WTC11 (cell line): ENCODE measurements at places on chromosomes 7 and 10.
A peak's percentile ranks its signal among the peaks of the same experiment; 100 is the strongest.

- H3K36me3 ChIP-seq: peaks cover 40% of the 10 kb centered on the region
- no peak overlapping the region for H3K4me3 ChIP-seq
- H3K4me1 ChIP-seq: peaks cover 45% of the 10 kb centered on the region
- peak overlapping the region; percentile 39 for H3K27ac ChIP-seq
Observed at GRCh38 chr7:7221599-7222038, 39.3 kb downstream of the C1GALT1 start.

GRCh38 chr10:72081772-72082590 is 6.4 kb downstream of the SPOCK2 start:
- no peak for DNase-seq
- no peak overlapping the region for H3K4me3 ChIP-seq
- no peaks in the 10 kb centered on the region for H3K36me3 ChIP-seq

- H3K4me1 ChIP-seq: no peaks in the 10 kb centered on the region
- H3K4me3 ChIP-seq: no peak overlapping the region
- H3K27me3 ChIP-seq: no peaks in the 10 kb centered on the region; the same call in 1 of the 2 replicates
- no peaks in the 10 kb centered on the region for H3K36me3 ChIP-seq
- no peak overlapping the region for H3K27ac ChIP-seq
- DNase-seq: no peak
Observed at GRCh38 chr7:113722006-113722405, 196.8 kb downstream of the PPP1R3A start.

DNA sequence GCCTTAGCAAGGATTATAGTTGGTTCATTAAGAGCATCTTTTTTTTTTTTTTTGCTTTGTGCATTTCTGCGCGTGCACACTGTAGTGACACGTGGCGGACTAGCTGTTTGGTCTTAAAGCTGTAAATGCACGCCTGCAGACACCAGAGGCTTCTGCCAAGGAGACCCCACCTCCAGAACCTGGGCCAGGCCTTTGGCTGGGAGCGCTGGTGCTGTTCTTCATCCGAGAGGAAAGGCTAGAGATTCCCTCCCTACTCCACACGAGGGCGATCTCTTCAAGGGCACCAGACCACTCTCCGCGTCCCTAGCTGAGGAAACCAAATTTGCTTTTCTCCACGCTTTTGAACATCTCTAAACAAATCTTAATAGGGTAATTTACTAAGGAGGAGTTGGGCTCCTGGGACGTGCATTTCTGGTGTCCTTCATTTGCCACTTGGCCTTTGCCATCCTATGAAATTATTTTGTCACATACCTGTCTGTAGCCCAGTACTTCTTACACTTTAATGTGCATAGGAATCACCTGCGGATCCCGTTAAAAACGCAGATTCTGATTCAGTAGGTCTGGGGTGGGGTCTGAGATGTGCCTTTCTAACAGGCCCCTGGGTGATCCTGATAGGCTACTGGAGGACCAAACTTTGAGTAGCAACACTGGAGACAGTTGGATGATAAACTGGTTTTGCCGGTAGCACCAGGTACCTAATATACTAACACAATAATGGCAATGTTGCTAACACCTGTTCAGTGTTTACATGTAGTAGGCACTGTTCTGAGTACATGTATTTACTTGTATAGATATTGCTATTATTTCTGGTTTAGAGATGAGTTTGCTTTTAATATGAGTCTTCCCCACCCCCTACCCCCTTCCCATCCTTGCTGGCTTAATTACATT is 1.3 kb upstream of the SLC26A5 start:
- peaks cover 4% of the 10 kb centered on the region for H3K36me3 ChIP-seq
- peaks cover 20% of the 10 kb centered on the region for H3K4me1 ChIP-seq
- H3K4me3 ChIP-seq: no peak overlapping the region
- peak; percentile 76 for DNase-seq
- H3K27ac ChIP-seq: no peak overlapping the region
- H3K27me3 ChIP-seq: peaks cover 93% of the 10 kb centered on the region

DNA sequence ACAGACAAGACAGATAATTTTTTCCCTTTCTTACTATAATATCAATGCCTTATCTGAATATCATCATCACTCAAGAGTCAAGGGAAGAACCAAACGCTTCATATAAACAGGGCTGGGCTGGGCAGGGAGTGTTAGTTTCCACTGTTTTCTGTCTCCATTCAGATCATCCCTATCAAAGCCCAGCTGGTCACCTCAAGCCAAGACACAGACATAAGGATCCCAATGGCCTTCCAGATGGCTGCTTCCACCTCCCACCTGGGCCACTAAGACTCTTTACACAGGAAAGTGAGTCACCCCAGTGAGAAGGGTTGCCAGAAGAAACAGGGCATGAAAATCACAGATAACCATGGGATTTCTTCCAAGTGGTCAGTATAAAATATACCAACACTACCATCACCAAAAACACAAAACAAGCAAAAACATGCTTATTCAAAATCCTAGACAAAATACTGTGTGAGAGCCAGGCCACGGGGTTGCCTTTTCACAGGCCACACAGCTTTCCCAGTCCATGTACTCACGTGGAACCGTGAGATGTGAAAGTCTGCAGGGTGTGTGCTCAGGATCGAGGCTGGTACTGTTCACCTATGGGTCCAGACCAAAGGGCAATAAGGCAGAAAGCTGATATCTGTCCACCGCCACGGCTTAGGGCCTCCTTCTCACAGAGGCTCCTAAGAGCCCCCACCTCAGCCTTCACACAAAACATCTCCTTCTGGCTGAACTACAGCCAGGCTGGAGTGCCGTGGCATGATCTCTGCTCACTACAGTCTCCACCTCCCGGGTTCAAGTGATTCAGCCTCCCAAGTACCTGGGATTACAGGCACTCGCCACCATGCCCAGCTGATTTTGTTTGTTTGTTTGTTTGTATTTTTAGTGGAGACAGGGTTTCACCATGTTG is 5.7 kb downstream of the PRSS1 start:
- no peaks in the 10 kb centered on the region for H3K36me3 ChIP-seq
- DNase-seq: no peak
- no peak overlapping the region for H3K27ac ChIP-seq
- H3K4me1 ChIP-seq: no peaks in the 10 kb centered on the region
- H3K27me3 ChIP-seq: peaks cover 13% of the 10 kb centered on the region

GRCh38 chr10:14554091-14554490 is 220.6 kb downstream of the FAM107B start:
- DNase-seq: no peak
- H3K27ac ChIP-seq: peak overlapping the region; percentile 62
- no peaks in the 10 kb centered on the region for H3K27me3 ChIP-seq
- peaks cover 35% of the 10 kb centered on the region for H3K4me1 ChIP-seq
- no peaks in the 10 kb centered on the region for H3K36me3 ChIP-seq
- H3K4me3 ChIP-seq: no peak overlapping the region

GRCh38 chr7:29565224-29565630 is 1.6 kb downstream of the PRR15 start:
- no peak for DNase-seq
- H3K36me3 ChIP-seq: no peaks in the 10 kb centered on the region
- H3K4me1 ChIP-seq: peaks cover 60% of the 10 kb centered on the region
- H3K27ac ChIP-seq: peak overlapping the region; percentile 56; the same call in 1 of the 2 replicates
- H3K27me3 ChIP-seq: peaks cover 20% of the 10 kb centered on the region
- H3K4me3 ChIP-seq: peak overlapping the region; percentile 90

- DNase-seq: no peak
- no peaks in the 10 kb centered on the region; the same call in 1 of the 2 replicates for H3K27me3 ChIP-seq
- no peak overlapping the region for H3K4me3 ChIP-seq
- H3K36me3 ChIP-seq: peaks cover 6% of the 10 kb centered on the region; the same call in 1 of the 2 replicates
- peaks cover 20% of the 10 kb centered on the region for H3K4me1 ChIP-seq
Observed at GRCh38 chr10:122306282-122306681, 35.2 kb downstream of the BTBD16 start.

DNA sequence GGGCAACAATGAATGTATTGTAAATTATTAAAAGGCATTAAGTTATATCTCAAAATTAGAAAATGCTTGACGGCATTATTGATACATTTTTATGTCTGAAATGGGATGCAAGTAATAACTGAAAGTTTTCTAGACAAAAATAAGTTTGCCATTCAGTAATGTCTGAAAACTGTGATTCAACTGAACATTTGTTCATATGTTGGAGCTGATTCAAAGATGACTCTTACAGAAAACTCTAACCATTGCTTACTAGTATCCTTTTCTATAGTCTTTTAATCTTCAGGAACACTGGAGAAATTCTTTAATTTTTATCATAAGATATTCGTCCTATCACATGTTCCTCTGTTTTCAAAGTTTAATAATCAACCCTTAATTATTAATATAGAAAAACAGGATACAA is 71.1 kb upstream of the TFEC start:
- no peaks in the 10 kb centered on the region for H3K36me3 ChIP-seq
- peaks cover 29% of the 10 kb centered on the region for H3K4me1 ChIP-seq
- H3K27me3 ChIP-seq: no peaks in the 10 kb centered on the region
- no peak overlapping the region for H3K4me3 ChIP-seq
- DNase-seq: no peak

DNA sequence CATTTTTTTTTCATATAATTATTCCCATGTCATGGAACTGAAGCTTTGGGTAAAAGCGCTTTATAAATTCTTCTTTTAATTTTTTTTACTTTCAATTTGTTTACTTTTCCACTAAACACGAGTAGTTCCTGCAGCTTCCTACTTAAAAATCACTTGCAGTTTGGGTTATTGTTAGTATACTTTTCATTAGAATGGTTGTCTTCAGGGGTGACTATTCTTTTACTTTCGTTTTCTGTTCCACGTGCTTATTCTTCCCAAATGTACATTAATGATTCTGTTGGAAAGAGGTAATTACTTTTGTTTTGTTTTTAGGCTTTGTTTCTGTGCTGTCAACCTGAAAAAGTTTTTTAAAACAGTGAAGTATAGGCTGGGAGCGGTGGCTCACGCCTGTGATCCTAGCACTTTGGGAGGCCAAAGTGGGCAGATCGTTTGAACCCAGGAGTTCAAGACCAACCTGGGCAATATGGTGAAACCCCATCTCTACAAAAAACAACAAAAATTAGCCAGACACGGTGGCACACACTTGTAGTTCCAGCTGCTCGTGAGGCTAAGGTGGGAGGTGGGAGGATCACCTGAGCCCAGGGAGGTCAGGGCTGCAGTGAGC is 5.2 kb upstream of the CFAP69 start:
- no peak overlapping the region for H3K4me3 ChIP-seq
- no peak overlapping the region for H3K27ac ChIP-seq
- H3K4me1 ChIP-seq: peaks cover 24% of the 10 kb centered on the region
- peaks cover 13% of the 10 kb centered on the region for H3K27me3 ChIP-seq
- no peak for DNase-seq
- H3K36me3 ChIP-seq: no peaks in the 10 kb centered on the region

- peaks cover 29% of the 10 kb centered on the region for H3K4me1 ChIP-seq
- H3K27ac ChIP-seq: no peak overlapping the region
- H3K36me3 ChIP-seq: no peaks in the 10 kb centered on the region
Observed at GRCh38 chr10:129847741-129848483, 116.2 kb downstream of the EBF3 start.

GRCh38 chr10:78371136-78371535 is 337.5 kb downstream of the RPS24 start:
- H3K27ac ChIP-seq: no peak overlapping the region
- H3K27me3 ChIP-seq: no peaks in the 10 kb centered on the region; the same call in 1 of the 2 replicates
- DNase-seq: no peak
- H3K4me3 ChIP-seq: no peak overlapping the region
- peaks cover 9% of the 10 kb centered on the region for H3K4me1 ChIP-seq

GRCh38 chr7:116776610-116777289 is 85.6 kb upstream of the CAPZA2 start:
- H3K27me3 ChIP-seq: peaks cover 51% of the 10 kb centered on the region
- H3K4me3 ChIP-seq: no peak overlapping the region
- H3K4me1 ChIP-seq: peaks cover 22% of the 10 kb centered on the region
- no peak for DNase-seq
- peaks cover 9% of the 10 kb centered on the region for H3K36me3 ChIP-seq
- H3K27ac ChIP-seq: no peak overlapping the region

GRCh38 chr10:18658271-18659124 is 733 bp upstream of the ARL5B start:
- H3K27ac ChIP-seq: peak overlapping the region; percentile 92
- peak overlapping the region; percentile 99 for H3K4me3 ChIP-seq
- 0 out of 2 replicates have a peak, but pooled peaks cover 4% of the 10 kb centered on the region for H3K36me3 ChIP-seq
- DNase-seq: no peak
- peaks cover 27% of the 10 kb centered on the region for H3K4me1 ChIP-seq

- no peak overlapping the region for H3K27ac ChIP-seq
- H3K27me3 ChIP-seq: no peaks in the 10 kb centered on the region
- no peak overlapping the region for H3K4me3 ChIP-seq
- H3K4me1 ChIP-seq: peaks cover 4% of the 10 kb centered on the region; the same call in 1 of the 2 replicates
- H3K36me3 ChIP-seq: no peaks in the 10 kb centered on the region
- no peak for DNase-seq
Observed at GRCh38 chr10:13453896-13454295, 74.9 kb downstream of the BEND7 start.

- DNase-seq: no peak
- H3K27ac ChIP-seq: no peak overlapping the region
Observed at GRCh38 chr7:118075936-118076335, 108.0 kb upstream of the LSM8 start.

DNA sequence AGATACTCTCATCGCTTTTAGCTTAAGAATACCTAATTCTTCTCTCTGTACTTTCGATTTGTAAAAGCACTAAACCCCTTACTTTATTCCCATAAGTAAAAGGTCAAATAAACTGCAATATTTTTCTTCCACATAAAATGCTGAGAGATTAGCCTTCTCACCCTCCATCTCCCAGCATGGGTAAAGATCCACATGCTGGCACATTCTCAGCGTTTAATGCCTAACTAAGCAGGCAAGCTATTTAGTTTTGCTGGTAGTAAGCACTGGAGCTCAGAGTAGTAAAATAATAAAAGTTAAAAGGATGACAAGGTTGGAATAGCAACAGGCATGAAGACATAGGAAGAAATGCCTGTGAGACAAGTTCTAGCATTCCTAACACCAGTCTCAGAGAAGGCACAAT is 65.9 kb upstream of the NEBL start:
- H3K27me3 ChIP-seq: no peaks in the 10 kb centered on the region
- no peak for DNase-seq
- H3K4me1 ChIP-seq: peaks cover 12% of the 10 kb centered on the region
- no peak overlapping the region for H3K27ac ChIP-seq
- H3K4me3 ChIP-seq: no peak overlapping the region

- no peaks in the 10 kb centered on the region for H3K4me1 ChIP-seq
- H3K27me3 ChIP-seq: peaks cover 3% of the 10 kb centered on the region; the same call in 1 of the 2 replicates
- DNase-seq: no peak
- no peak overlapping the region for H3K4me3 ChIP-seq
- no peak overlapping the region for H3K27ac ChIP-seq
Observed at GRCh38 chr10:8389630-8390029, 335.1 kb downstream of the GATA3 start.

- H3K27me3 ChIP-seq: no peaks in the 10 kb centered on the region
- DNase-seq: no peak
- H3K4me1 ChIP-seq: no peaks in the 10 kb centered on the region
- H3K4me3 ChIP-seq: no peak overlapping the region
Observed at GRCh38 chr10:92719991-92720830, 30.5 kb downstream of the HHEX start.
